Stimulated activated CD4-positive, alpha-beta T cell treated with anti-CD3 and anti-CD28 coated beads, Interleukin-12 subunit alpha, Interleukin-12 subunit beta, amount 100 ng/mL, for 48 hours (primary cell): ENCODE measurements at places on chromosomes 2 and 18.

GRCh38 chr2:66840321-66841002 is 405.5 kb downstream of the MEIS1 start:
- no peak for DNase-seq

DNA sequence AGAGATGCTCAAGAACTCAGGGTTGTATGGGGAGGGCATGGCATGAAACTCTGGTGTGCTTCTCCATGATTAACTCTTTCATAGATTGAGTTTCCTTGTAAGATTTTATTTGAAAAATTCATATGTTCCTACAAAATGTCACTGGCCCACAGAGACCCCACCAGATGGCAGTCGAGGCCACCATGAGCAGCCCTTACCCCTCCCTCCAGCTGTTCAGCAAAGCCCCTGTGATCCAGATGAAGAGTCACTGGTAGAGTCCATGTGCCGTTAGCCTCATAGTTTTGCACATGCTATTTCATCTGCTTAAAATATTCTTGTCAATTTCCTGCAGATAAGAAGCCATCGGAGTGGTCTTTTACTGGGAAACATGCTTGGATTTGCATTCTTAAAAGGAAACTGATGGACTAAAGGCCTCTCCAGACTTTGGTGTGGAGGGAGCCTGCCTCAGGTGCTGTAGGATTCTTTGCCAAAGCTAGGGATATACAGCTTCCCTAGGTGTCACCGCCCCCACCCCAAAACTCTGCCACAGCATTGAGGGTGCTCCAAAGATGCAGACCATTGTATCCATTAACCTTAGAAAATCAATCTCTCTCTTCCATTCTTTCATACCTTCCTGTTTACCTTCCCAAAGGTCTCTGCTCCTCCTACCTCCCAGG is 18.8 kb downstream of the ZNF385B start:
- no peak for DNase-seq

DNA sequence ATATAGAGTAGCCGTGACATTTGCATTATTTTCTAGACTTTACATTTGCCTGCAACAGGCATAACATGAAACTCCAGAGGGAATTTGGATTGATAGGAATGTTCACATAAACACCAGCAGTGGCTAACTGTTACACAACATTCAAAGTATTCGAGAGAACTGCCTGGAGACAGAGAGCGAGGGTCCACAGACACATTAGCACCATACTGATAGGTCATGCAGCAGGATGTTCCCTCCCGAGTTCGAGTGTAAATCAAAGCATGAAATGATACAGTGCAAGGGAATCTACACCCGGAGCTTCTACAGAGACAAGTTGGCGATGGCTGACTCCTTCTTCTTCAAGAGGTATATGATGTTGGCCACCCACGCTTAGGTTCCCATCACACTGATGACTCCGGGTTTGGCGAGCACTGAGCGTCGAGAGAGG is 89.5 kb downstream of the COL6A3 start:
- no peak for DNase-seq

DNA sequence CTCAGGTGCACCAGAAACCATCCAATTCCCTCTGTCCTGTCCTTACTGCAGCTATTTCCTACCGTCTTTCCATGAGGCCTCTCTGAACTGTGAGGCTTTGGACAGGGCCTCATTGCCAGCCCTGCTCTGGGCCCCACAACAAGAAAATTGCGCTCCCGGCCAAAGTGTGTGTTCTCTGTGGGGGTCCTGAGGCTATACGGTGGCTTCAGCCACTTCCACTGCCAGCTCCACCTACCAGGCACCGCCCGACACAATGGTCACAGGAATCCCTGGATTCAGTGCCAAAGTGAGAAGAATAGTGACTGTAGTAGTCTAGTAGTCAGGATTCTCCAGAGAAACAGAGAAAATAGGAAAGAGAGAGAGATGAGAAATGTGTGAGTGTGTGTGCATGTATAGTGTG is 140.2 kb downstream of the IRS1 start:
- no peak for DNase-seq

DNA sequence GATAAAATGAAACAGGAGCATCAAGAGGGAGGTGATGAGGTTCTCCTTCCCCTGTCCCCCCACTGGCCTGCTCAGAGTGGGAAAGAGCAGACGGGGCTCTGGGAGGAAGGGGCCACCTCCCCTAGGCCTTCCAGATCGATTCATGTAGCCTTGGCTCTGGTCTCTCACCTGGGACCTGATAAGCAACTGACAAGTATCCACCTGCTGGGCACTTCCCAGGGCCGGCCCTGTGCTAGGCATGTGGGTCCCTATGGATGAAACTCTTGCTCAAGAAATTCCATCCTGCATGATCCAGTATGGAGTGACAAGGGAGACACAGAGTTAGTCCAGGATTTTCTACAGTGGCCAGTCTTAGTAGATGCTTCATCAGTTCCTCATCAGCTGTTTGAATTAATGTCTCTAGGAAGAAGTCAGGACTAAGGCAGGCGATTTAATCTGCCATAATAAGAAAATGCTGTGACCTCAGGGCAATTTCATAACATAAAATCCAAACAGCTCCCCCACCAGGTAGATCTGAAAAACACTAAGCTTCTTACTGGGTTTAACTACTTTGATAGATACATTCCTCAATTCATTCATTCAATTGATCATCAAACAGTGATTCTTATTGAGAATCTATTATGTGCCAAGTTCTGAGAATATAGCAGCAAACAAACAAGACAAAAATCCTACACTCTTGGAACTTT is 44.7 kb upstream of the ZFP36L2 start:
- no peak for DNase-seq

GRCh38 chr2:80291656-80292055 is 12.9 kb downstream of the LRRTM1 start:
- no peak for DNase-seq
